ENCODE measurements at places on chromosomes 6 and 20.

- DNase-seq, result no peak
These were observed 170.2 kb downstream of the MTFR2 start for GRCh38 chr6:136079701-136080565.

GRCh38 chr6:3231247-3232016 is 4.0 kb upstream of the TUBB2B start:
- DNase-seq, result no peak

GRCh38 chr20:62044631-62045030 is 21.1 kb downstream of the TAF4 start:
- no peak for DNase-seq

DNA sequence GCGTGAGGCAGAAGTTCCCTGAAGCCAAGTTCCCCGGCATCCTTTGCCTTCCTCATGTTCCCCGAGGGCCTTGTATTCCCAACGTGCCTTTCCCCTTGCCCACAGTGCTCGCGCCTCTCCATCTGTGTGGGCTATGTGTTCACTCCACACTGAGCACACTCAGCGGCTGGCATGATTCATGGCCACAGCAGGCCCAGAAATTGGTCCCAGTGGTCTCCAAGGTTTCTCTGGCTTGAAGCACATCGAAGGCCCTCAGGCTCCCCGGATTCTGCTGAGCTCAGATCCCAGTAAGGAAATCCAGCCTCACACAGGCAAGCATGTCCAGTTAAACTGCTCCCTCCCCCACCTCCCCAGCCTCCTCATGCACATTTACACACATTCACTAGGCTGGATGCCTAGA is 123.6 kb downstream of the ISM1 start:
- DNase-seq, result no peak

GRCh38 chr6:112235956-112236355 is 18.4 kb downstream of the LAMA4 start:
- DNase-seq, result no peak

DNA sequence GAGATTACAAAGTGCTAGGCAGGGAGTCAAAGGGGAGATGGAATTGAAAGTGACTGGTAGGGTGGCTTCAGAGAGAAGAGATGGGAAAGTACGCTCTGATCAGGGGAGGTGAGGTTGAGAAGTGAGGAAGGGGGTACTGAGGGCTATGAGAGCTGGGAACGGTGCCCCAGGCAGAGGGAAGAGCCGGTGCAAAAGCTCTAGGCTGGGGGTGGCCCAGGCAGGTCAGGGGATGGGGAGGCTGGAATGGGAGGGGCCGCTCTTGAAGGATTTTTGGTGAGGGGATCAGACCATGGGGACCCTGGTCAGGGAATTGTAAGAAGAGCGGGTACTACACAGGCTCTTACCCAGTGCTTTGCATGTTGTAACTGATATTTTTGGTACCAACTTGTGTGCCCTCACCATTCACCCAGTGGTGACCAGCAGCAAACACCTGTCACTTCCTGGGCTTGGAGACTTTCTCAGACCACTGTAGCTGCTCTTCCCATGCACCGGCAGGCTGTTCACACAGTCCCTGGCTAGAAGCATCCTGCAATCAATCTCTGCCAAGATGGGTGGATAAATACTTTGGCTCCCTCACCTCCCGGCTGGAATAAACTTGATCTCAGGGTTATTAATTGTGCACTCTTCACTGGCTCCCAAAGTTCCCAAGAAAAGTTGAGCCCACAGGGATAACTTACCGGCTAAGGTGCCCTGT is 24.0 kb downstream of the PCK1 start:
- no peak for DNase-seq

Data from cortex of kidney (tissue), 1 donor.